ENCODE measurements at places on chromosomes 1 and 21.

GRCh38 chr1:204336421-204337035 lies 23.2 kb downstream of the PLEKHA6 start:
- no peak for DNase-seq

GRCh38 chr1:65994223-65994622 lies 201.5 kb downstream of the PDE4B start:
- DNase-seq, result no peak

DNA sequence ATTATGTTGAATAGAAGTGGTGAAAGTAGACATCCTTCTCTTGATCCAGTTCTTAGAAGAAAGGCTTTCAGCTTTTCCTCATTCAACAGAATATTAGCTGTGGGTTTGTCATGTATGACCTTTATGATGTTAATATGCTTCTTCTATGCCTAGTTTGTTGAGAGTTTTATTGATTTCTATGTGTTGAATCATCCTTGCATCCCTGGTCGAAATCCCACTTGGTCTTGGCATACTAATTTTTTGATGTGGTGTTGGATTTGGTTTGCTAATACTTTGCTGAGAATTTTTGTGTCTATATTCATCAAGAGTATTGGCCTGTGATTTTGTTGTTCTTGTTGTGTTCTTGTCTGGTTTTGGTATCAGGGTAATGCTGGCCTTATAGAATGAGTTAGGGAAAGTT lies 20.9 kb downstream of the CD55 start:
- DNase-seq, result no peak

DNA sequence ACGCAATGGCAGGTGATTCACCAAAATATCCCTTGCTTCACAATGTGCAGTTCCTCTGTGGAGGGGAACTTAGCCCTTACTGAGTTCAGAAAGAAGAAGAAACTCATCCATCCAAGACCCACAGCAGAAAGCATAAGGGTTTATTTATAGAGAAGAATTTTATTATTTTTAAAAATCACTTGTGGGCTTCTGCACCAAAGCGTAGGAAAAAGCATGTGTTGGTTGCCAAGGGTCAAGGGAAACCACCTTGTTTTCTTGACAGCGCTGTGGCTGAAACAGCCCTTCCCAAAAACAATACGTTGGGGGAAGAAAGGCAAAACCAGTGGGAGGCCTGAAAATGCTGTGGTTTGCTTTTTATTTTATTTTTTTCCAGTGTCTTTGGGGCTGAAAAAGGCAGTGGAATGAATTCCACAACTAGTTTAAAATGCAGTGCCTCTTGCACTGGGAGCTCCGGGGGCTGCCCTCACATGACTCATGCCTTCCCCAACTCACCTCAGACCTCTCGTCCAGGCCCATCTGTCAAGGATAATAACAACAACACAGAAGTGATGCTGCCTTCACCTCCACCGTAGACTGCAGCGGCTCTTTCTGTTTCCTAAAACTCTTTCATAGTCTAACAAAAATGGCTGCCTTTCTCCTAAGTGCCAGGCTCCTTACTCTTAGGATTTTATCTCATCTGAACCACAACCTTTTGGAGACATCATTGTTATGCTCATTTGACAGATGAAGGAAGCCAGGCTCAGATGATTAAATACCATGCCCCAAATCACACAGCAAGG lies 224.2 kb upstream of the JUN start:
- DNase-seq, result no peak

DNA sequence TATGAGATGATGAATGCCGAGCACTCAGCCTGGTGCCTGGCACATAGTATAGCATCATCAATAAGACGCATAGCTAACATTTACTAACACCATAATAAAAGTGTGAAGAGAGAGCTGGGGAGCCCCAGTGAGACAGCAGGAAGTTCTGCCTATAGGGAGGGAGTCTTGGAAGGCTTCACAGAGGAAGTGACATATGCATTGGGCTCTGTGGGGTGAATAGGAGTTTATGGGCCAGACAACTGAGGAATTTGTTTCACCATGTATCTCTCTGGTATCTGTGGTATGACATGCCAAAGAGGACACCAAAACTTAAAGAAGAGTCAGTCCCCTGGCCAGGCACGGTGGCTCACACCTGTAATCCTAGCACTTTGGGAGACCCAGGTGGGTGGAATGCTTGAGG lies 118.3 kb upstream of the TMEM51 start:
- no peak for DNase-seq

DNA sequence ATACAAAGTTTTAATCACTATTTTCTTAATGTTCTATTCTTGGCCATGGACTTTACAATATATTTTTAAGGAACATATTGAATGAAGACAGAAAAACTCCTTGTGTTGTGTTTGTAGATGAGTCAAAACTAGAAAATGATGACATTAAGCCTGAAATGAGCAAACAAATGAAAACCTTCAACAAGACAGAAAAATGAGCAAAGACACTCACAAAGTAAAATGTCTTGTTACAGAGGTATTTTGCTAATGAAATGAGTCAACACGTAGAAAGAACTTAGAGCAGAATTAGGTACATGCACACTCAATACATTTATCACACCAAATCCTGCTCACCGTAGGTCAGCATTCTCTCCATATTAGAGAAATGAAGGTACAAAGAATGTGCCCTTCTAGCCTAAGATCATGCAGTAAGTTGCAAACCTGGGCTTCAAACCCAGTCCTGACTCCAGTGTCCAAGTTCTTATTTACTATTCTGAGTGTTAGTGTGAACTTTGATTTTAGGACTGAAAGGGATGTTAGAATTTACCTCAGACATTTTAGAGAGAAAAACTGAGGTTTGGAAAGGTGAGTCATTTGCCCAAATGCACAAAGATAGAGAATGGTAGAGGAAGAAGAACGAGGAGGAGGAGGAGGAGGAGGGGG lies 133.9 kb upstream of the SGIP1 start:
- DNase-seq, result no peak

DNA sequence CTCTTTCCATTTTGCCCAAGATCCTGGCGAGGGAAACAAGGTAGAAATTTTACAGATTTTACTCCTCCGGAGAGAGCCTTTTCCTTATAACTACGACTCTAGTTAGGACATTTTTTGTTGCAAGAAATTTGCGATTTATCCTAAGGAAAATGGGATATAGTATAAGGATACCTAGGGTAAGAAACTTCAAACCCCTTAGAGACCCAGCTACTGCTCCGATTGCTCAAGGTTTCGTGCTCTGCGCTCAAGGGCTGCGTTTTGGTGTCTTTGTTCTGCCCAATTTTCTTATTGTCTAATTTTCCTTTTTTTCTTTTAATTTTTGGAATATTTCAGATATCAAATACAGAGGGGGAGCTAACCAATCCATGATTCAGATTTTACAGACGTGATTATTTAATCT lies 1.5 kb downstream of the TTC3 start:
- DNase-seq, result no peak

All from CD8-positive, alpha-beta memory T cell (primary cell).